Upper lobe of left lung (tissue), 6 donors: ENCODE measurements at places on chromosomes 2 and 18. TPM values are rescaled to one million over a fixed set of nuclear protein-coding genes. Genes with fewer than 3 reads are reported as not detected.

DNA sequence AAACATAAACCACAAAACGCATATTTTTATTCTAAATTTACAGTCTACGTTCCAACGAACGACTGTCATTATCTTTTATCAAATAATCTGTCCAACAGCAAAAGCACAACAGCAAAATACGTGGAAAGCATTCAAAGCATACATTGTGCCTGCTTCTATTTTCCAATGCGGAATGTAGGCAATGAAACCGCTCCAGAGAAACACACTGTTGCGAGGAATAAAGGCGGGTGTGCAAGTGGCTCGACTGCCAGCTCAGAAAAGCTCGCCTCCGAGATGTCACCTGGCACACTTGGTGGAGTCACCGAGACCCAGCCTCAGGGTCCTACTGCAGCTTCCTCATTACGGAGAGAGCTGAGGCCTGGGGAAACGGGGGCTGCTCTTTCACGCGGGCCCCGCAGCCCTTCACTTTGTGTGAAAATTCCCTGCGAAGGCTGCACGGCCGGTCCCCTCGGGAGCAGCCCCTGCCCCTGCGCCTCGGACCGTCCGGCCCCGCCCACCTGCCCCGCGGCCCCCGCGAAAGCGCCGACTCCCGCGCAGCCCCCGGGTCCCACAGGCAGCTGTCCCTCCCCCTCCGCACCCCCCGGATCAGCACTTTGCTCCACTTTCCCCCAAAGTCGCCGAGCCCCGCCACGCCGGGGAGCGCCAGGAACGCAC is 752 bp downstream of the MGAT4A start:
- no peak for DNase-seq

GRCh38 chr2:236170590-236171165 is 2.5 kb upstream of the GBX2 start:
- DNase-seq, result no peak

DNA sequence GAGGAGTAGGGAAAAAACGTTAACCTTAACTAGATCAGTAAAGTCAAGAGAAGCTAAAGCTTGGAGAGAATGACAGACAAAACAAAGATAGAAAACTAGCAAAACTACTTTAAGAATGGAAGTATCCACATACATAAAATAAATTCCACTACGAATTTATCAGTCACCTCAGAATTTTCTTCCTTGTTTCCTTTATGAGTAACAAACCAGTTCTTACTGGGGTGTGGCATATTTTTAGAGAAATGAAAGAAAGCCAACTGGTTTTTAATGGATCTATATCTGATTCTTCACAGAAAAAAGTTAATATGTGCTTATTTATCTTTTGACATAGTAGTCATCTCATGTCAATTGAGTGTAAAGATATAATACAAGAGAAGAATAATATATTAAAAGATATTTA is 2033.7 kb upstream of the CELF4 start:
- DNase-seq, result no peak

ABCB11 gene
- total RNA-seq, result not detected

- no peak for DNase-seq
Measured at GRCh38 chr18:4734021-4734420, 278.9 kb upstream of the DLGAP1 start.

DNA sequence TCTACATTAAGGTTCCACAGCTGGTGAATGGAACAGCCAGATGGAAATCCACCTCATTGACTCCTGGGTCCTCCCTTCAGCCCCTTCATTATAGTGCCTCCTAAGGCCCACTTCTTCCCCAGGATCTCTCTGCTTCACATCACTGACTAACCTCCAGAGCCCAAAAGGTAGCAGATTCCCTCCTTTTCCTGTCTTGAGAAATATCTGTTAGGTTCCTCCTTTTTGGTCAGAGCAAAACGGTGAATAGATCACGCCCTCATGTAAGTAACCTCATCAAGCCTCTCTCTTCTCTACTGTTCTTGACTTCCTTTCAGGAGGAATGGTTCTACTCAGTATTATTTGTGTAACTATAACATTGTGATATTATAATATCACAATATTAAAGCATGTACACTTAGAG is 155.0 kb upstream of the SRD5A2 start:
- no peak for DNase-seq

MTERF4 gene
- total RNA-seq, result 36.2 TPM

DNA sequence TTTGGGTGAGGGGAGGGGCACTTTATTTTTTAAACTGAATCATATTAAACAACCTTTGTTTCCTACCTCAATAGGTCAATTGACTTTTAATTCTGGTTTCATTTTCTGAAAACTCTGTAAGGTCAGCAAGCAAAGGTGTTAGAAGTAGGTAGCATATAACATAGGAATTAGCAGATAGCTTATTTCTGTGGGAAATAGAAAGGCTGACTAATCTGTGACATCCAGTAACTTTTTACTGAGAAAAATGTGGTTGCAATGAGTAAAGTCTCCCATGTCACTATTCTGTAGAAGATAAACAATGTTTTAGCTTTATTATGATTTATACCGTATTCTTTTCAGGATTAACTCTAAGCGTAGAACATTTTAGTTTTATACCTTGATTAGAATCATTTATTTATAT is 240.4 kb downstream of the PLCL1 start:
- DNase-seq, result no peak

GRCh38 chr2:219836647-219837177 is 209.3 kb downstream of the SLC4A3 start:
- no peak for DNase-seq

DNA sequence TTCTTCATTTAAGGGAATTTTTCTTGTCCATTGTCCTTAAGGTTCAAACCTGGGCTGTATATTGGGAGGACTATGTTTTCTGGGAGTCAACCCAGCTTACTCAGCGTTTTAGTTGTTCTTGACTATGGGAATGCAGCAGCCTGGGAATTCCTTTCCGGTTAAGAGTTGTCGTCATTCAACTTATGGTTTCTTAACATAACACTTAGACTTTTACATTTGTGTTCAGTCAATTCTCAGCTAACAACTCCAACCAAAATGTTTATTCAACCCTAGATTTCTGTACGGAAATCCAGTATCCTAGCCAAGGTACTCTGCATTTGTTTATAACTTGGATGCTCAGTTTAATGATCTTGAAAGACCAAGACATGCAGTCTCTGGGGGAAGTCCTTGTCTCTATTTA is 960.9 kb downstream of the CBLN2 start:
- no peak for DNase-seq

DNA sequence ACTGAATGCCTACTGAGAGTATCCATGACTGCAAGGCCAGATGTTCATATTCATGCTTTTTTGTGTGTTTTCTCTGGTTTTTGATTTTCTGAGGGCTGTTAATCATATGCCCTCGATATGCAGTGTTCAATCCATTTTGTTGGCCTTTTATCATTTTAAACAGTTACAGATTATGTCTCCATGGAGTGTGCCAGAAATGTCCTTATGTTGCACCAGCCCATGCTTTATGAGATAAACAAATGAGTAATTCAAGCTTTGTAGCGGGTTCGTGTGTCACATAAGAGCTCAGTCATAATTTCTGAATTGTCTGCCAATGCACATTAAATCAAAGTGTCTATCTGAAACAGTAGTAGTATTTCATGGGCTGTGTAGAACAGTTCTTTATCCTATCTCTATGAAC is 583.0 kb downstream of the THSD7B start:
- no peak for DNase-seq

GRCh38 chr2:105787376-105788318 is 42.9 kb downstream of the NCK2 start:
- DNase-seq, result no peak

DNA sequence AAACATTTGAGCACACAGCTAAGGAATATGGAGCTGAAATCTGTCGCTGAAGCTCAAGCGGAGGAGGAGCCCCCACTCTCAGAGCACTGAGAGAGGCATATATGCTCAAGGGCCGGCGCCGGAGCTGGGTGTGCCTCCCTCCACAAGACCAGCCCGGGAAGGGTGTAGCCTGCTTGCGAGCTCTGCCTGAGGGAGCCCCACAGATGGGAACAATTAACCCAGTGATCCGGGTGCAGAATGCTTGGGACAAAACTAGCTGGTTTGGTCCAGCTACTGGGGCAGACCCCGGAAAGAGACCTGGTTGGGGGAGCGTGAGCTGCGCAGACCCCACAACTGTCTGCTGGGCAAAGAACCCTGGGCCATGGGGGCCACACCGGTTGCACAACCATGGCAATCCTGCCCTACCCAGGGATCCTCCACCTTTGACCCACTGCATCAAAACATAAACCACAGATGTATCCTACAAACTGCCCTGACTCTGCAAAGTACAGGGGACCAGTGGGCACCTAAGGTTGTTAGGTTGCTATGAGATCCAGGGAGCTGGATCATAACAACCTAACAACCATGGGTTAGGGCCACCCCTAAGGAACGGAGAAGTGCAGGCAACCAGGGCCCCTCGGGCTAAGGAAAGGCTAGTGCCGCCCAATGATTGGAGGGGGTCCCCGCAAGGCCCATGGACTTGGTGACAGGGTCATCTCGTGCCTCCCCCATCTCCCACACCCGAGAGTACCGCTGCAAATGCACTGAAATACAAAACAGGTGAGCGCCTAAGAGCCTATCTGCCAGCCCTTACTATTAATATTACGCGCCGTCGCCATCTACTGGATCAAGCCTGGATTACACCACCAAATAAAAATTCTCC is 53.4 kb upstream of the SCN1A start:
- DNase-seq, result peak; percentile 37

DNA sequence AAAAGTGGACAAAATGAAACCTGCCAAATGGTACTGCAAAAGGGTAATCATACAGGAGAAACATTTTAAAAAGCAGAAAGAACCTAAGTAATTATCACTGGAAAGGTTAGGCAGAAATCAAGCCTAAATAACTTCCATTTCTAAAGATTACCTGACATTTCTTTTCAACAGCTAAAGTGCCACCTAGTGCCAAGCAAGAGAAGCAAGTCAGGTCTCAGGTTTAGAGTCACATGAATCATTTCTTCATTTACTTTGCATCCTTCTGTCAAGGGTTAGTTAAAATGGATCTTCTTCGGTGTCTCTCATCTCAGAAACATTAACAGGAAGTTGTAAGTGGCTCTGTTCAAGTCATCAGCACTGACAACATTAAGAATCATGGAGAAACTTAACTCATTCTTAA is 90.3 kb downstream of the AKAIN1 start:
- no peak for DNase-seq

DNA sequence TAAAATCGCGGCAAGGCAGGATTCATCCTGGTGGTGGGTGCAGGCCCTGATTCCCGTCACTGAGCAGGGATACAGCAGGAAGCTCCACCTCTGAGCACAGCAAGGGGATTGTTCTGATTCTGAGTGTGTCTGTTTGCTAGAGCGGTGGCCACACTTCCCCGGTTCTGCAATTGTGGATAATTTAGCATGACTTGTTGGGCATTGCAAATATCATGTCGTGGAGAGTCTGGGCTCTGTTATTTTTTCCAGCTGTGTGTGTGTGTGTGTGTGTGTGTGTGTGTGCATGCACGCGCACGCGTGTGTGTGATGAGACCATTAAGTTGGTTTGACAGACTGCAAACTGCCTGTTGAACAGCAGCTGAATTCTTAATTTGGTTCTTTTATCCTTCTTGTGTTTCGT is 4.1 kb upstream of the TMEM18 start:
- no peak for DNase-seq

- no peak for DNase-seq
Measured at GRCh38 chr18:65544701-65545100, 206.1 kb upstream of the CDH7 start.

- no peak for DNase-seq
Measured at GRCh38 chr2:48566592-48567310, 36.8 kb downstream of the STON1 start.

DNA sequence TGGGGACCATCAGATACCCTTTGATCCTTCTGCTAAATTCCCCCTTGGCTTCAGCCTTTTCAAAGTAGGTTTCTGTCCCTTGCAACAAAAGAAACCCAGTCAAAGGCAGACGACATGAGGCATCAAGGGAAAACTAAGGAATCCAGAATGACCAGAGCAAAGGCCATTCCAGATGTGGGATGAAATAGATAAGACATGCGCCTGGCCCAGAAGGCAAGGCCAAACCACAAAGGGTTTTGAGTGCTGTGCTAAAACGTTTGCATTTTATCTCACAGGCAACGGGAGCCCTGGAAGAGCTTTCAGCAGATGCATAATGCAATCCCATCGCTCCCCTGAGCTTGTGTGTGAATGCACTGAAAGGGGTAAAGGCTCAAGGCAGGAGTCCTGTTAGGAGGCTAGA is 17.7 kb downstream of the CXCR1 start:
- DNase-seq, result no peak

DNA sequence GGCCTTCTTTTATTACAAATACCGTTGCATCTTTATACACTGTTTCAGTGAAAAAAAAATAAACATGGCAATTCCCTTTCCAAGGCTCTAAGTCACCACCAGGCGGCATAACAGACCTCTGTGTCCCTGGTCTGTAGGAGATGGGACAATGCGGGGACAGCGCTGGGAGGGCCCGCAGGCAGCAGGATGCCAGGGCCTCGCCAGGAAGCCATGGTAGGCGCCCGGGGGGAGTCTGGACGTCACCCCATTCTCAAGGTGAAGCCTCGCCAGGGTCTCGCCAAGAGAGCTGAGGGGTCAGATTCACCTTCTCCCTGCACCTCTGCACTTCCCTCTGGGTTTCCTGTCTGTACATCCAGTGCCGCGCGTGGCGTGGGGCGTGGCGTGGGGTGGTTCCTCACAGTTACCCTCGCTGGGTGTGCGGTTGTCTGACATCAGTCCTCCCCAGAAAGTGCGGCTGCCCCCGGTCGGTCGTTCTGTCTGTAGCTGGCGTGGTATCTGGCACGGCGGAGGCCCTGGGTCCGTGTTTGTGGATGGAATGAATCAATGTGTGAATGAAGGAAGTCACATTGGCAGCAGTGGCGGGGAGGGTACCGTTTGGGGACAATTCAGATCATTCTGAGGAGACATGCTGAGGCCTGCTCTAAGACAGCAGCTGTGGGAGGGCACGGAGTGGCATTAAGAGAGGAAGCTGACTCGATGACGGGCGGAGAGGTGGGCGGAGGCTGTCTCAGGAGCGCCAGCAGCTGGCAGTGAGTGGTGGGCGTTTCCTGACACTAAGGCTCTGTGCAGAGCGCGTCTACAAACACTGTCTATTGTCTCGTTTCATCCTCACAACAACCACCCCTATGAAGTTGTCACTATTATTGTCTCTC is 46.0 kb downstream of the LRRFIP1 start:
- peak; percentile 82 for DNase-seq

SLC11A1 gene
- 344 TPM for total RNA-seq

DNA sequence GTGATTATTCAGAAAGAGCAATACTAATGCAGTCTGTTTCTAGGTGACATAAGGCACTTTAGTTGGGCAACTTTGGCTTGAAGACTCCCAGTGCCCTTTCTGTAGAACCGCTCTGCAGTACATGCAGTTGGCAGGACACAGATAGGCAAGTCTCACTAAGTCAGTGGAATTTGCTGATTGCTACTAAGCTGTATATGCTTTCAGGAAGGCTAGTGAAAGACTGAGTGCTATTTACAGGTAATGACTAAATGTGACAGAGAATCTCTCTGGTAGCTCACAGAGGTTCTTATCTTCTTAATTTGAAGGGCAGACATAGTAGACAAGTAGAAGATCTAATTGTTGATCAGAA is 243.0 kb downstream of the WDPCP start:
- DNase-seq, result no peak
